ENCODE measurements at places on chromosomes 4 and X.

DNA sequence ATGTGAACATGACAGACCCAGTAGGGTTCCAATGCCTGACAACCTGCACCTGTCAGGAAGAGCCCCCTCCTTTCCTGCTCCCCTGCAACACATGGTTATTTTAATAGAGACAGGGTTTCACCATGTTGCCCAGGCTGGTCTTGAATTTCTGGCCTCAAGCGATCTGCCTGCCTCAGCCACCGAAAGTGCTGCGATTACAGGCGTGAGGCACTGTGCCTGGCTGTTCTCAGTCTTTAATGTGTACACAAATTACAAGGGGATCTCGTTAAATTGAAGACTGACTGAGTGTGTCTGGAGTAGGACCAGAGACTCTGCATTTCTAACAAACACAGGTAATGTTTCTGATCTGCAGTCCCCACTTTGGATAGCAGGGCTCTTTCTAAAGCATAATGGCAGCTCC is 55.4 kb downstream of the NPNT start:
- no peak for DNase-seq

DNA sequence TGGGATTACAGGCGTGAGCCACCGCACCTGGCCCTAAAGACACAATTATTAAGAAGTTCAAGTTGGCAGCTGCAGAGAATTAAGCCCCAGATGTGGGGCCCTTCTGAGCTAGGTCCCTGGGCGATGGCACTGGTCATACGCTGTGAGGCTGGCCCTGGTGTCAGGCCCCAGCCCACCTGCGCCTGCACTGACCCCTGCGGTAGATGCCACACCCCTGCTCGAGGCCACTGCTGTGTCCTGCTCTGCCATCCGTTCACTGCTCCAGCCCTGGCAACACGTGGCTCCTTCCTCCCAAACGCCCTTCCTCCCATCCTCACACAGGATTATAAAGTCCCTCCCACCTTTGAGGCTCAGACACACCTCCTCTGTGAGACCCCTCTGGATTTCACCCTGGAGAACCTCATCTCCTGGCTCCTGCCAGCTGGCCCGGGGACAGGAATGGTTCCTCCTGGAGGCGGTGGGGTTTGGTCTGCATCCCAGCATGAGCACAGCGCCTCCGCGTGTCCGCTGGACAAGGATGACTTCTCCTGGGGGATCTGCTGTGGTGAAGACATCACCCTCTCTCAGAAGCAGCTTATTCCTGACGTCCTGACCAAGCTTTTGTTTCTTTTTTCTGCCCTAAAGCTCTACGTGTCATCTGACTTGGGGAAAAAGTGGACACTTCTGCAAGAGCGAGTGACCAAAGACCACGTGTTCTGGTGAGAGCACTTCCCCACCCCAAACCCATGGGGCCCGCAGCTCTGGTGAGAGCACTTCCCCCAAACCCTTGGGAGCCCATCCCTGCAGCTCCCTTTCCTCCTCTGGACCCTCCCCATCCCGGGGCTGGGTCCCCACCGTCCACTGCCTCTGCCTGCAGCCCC is 219.0 kb upstream of the PSAPL1 start:
- DNase-seq = no peak

GRCh38 chrX:48683411-48683982 is at the start of gene WAS:
Gene WAS (plus strand): TSS chrX:48683799. CDS start chrX:48683854, 55 bp downstream.
- DNase-seq = no peak

DNA sequence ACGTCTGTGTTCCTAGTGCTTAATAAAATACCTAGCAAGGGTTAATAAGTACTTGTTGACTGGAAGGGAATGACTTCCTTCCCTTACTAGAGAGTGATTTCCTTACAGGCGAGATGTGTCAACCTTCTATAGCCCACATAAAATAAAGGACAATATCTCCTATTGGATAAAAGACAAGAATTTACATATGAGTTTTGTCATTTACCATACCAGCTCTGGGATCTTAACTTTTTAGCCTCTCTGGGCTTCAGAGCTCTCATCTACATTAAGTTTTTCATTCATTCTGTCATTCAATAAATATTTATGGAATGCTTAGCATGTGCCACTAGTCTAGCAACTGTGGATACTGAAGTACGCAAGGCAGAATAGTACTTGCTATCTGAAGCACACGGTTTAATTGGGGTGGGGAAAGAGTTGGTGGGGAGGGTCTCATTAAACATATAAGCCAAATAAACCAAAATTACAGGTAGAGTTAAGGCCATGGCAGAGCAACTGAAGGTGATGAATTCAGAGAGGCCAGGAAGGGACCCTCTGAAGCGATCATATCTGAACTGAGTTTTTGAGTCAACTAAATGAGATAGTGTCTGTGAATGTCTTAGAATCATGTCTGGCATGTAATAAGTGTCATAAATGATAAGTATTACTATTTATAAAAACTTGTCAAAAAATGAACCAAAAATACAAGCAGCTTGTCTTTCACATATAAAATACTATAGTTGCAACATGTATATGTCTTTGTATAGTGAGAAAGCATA is 91.6 kb upstream of the BMP2K start:
- no peak for DNase-seq

- DNase-seq = no peak
Measured at GRCh38 chrX:153412746-153413720, 1.8 kb downstream of the ZFP92 start.

DNA sequence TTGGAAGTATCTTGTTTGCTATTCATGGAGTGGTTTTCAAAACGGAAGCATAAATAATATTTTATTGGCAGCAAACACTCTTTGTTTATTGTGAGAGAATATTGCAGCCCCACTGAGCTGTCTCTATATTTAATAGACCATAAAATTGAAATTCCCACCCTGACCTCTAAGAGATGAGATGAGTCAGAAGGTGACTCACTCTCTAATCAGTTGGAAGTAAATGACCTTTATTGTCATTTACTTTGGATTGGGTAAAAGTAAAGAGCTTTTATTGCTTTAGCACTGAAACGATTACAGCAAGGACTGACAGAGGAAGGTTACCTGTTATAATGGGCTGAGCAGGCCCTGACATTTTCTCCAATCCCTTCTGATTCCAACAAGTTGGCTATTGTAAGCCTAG is 55.0 kb downstream of the SYTL5 start:
- DNase-seq = no peak

- DNase-seq = no peak
Measured at GRCh38 chr4:47719576-47719975, 118.3 kb downstream of the CORIN start.

- no peak for DNase-seq
Measured at GRCh38 chrX:153533091-153533490, 15.6 kb downstream of the ATP2B3 start.

DNA sequence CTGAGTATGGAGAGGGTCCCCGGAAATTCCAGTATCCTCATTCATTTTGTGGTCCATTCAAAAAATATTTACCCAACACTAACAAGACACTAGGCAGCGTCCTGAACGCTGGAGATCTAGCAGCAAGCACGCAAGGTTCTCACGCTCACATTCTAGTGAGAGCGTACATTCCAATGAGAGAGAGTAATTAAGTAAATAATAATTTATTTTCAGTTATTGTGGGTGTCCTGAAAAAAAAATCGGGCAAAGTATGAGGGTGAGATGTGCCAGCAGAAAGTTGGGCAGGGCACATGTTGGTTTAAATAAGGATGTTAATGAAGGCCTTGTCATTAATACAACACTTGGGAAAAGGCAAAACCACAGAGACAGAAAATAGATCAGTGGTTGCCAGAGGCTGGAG is 4.0 kb upstream of the TMEM156 start:
- DNase-seq = no peak

- no peak for DNase-seq
Measured at GRCh38 chr4:182510836-182511235, 267.6 kb downstream of the TENM3 start.

GRCh38 chr4:89737888-89738287 is 99.1 kb downstream of the SNCA start:
- no peak for DNase-seq

DNA sequence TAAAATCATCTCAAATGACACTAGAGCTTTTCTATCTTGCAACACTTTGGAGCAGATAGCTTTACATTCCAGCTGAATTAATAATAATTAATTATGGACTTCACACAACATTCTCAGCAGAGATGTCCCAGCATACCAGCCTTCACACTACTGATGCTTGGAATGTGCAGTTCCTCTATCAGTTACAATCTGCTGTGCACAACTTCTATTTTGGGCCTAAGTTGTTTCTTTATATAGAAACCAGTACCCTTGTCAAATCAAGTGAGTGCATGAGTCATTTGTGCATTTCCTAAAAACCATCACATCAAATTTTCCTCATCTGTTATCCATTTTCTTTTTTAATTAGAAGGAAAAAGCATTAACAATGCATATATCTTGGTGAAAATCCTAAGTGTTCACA is 8.8 kb upstream of the RASL11B start:
- DNase-seq = no peak

DNA sequence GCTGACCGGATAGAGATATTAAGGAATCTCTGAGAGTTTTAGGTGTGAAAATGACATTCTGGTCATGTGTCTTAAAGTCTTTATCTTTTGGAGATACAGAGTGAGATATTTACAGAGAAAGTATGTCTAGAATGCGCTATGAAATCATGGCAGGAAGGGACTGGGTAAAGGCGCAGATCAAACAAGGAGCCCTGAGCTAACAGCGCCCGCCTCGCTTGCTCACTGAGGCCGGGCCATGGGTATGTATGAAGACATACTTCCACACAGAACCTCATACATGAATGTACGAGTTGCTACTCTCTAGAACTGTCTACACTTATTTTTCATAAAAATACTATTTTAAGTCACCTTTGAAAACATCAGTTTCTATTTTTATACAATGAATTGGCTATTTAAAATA is 20.0 kb downstream of the FAM53A start:
- no peak for DNase-seq

GRCh38 chrX:26778320-26778888 is 562.4 kb downstream of the MAGEB5 start:
- no peak for DNase-seq

DNA sequence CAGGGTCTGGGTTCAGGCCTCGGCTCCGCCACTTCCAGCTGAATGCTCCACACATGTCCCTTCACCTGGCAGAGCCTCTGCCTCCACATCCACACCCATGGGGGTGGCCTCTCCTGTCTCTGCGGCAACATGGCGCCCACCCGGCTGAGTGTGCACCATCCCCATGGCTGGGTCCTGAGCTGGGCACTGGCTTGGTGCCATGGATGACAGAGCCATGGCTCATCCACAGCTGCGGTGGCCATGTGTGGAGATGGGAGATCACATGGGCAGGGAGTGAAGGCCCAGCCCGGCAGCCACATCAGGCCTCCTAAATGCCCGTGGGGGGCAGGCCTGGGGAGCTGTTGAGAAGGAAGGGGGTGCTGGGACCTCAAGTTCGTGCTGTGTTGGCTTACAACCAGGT is 213.7 kb downstream of the AFAP1 start:
- DNase-seq = no peak

GRCh38 chr4:119626420-119626819 is 2.2 kb downstream of the PDE5A start:
- no peak for DNase-seq

DNA sequence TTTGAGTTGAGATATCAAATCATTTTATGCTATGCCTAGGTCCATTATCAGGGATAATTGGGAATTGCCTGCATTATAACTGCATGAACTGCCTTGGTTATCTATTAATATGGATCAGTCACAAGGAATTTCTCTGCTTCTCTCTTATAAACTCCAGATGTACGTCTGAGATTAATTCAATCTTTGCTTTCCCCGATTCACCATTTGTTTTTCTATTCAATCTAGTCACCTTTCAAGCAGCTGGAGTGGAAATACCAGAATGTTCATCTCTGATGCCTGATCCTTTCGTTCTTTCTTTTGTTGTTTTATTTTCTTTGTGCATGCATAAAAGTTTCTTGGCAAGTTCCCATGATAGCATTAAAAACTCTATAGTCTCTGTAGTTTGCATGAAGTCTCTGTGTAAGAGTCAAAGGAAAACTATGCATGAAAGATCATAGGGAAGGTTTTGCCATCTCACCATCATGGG is 22.6 kb downstream of the SYNPO2 start:
- DNase-seq = no peak

DNA sequence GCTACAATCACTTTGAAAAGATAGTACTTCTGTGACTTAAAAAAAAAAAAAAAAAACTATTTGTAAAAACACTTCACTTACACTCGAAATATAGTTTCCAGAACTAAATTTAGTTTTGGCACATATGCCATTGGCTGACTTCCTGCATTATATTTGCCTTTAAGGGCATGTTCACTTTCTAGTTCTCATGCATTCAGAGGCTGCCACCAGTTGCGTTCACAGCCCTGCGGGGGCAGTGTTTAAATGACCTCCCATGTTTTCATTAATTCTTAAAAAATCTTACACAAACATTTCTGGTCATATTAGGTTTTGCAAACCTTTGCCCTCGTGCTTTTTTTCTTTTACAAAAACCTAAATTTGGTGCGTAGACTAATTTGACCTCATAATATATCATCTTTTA is 12.4 kb upstream of the ARHGAP6 start:
- no peak for DNase-seq

DNA sequence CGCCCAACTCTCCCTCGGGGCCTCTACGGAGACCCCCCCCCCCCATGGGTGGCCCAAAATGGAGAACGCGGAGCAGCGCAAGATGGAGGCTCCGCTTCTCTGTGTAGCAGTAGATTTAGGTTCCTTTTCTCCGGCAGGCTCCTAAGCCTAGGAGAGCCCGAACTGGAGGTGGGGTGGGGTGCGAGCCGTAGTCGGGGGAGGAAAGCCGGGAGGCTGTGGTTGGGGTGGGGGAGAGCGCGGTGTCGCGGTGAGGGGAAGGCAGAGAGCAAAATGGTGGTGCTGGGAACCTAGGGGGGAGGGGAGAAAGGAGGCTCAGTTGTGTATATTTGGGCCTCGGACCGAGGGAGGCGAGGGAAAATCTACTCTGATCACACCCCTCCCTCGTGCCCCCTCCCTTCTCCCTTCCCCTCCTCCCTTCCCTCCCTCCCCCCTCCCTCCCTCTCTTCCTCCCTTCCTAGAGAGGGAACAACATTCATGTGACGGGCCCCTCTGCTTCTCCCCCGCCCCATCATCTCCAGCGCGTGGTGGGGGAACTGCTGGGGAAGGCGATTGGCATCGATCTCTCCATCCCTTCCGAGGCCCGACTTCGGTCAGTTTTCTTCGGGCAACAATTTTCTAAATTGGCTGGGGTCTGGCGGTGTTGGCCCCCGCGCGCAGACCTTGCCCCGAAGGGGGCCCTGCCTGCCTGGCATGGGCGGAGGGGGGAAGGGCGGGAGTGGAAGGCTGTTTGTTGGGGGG is at the start of gene STAG2:
TSS of gene STAG2 (plus strand) at position 439 of the 738 bp plus-strand sequence. CDS start 60,922 bp downstream, outside the sequence.
- DNase-seq = peak; percentile 20

- DNase-seq = no peak
Measured at GRCh38 chrX:150202641-150203247, 160.4 kb upstream of the MAMLD1 start.

DNA sequence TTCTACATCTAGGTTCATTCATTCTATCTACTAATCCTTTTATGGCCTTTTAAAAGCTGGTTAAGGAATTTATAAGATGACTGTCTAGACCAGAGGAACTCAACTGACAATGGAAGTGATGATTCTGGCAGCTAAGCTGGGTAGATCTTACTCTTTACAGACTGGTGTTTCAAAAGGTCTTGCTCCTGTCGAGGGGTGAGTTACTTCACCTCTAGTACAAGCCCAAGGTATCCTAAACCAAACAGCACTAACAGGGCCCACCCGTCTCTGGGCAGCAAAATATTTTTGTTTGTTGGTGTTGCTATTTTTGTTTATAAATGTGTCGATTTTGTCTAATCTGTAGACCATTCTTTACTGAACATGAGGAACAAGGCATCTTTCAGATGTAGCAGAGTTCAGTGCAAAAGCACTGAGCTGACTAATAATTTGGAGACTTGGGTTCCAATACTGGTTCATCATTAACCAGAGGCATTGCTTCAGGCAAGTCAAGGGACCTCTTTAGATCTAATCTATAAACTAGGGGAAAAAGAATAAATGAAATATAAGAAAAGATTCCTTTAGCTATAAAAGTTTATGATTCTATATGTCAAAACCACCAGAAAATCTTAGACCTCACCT is 90.3 kb upstream of the FRG1 start:
- no peak for DNase-seq

Data from activated CD4-positive, alpha-beta T cell treated with anti-CD3 and anti-CD28 coated beads for 1 hour (primary cell).